Peyer's patch (tissue), 4 donors: ENCODE measurements at places on chromosomes 16 and 17. TPM values are rescaled to one million over a fixed set of nuclear protein-coding genes. Genes with fewer than 3 reads are reported as not detected.

DNA sequence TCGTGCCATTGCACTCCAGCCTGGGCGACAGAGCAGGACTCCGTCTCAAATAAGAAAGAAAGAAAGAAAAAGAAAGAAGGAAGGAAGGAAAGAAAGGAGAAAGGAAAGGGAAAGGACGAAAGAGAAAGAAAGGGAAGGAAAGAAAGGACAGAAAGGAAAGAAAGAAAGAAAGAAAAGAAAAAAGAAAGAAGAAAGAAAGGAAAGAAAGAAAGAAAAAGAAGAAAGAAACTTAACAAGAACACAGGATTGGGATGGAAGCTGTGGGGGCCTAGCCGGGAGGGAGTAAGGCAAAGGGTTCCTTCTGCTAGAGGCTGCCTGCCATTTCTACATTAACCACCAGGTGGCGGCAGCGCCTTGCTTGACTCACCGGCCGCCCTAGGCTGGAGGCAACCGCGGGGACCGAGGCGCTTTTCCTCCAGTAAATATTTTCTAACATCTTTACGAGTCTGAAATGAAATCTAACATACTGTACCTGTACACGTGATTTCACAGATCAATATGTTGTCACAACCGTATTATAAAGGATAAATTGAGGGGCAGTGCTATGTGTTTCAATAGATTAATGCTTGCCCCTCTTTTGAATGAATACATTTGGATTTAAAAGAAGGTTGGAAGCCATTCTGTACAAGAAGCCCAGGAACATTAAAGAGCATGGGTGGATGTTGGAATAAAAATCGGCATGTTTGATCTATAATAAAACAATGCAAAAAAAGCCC is 6.1 kb downstream of the GJD3 start:
- H3K27ac ChIP-seq, result no peak overlapping the region
- H3K27me3 ChIP-seq, result no peaks in the 10 kb centered on the region
- peaks cover 31% of the 10 kb centered on the region for H3K36me3 ChIP-seq
- H3K4me3 ChIP-seq, result no peak overlapping the region
- H3K4me1 ChIP-seq, result peaks cover 31% of the 10 kb centered on the region

DNA sequence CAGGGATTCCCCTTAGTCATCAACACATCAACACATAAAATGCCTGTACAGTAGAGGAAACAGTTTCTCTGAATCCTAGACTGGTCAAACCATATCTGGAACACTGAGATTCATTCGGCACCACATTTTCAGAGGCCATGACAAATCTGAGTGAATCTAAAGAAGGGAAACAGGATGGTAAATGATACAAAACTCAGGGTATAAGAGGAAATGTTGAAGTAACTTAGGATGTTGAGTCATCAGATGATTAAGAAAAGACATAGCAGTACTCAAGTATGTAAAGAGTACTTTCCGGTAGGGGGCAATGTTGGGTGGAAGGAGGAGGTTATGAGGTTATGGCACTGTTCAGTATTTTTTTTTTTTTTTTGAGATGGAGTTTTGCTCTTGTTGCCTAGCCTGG is 358.5 kb upstream of the PMFBP1 start:
- no peaks in the 10 kb centered on the region for H3K4me1 ChIP-seq
- H3K27me3 ChIP-seq, result no peaks in the 10 kb centered on the region

DNA sequence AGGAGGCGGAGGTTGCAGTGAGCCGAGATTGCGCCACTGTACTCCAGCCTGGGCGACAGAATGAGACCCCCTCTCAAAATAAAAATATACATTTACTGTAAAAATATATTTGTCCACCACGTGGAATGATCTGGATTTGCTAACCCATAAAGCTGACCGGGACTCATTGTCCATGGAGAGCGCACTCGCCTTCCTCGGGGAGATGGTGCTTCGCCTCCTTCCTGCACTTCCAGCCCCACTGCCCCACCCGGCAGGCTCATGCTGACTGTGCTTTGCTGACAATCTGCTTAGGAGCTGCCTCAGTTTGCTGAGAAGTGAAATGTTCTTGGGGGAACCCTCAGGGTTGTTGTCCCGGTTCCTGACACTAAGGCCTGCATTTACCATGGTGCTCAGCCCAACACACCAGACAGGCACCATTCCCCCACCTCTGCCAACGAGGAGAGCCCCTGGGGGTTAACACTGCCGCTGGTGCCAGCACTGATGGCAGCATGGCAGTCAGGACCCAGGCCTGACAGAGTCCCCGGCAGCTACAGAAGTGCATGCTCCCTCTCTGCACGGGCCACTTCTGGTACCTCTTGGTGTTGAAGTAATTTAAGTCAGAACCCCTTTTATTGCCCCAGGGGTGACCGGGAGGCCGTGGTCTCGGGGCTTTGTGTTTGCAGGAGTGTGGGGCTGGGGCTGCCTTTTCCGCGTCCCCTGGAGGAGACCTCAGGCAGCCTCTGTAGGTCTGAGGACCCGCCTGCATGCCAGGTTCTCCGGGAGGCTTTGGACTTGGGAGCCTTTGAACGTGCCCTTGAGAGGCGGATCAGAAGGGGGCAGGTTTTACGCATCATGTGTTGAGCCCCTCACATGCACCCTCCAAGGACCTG is 2.5 kb downstream of the NUBP2 start:
- no peaks in the 10 kb centered on the region for H3K27me3 ChIP-seq
- DNase-seq, result no peak
- H3K4me3 ChIP-seq, result no peak overlapping the region
- no peak overlapping the region for H3K27ac ChIP-seq

TEKT3 gene
- total RNA-seq, result 2.5 TPM

TAC4 gene
- total RNA-seq, result not detected

- H3K36me3 ChIP-seq, result no peaks in the 10 kb centered on the region
- no peaks in the 10 kb centered on the region for H3K4me1 ChIP-seq
- H3K27me3 ChIP-seq, result no peaks in the 10 kb centered on the region
- no peak for DNase-seq
- H3K4me3 ChIP-seq, result no peak overlapping the region
These were observed 351.7 kb upstream of the TNRC6C start for GRCh38 chr17:77606865-77607210.

DNA sequence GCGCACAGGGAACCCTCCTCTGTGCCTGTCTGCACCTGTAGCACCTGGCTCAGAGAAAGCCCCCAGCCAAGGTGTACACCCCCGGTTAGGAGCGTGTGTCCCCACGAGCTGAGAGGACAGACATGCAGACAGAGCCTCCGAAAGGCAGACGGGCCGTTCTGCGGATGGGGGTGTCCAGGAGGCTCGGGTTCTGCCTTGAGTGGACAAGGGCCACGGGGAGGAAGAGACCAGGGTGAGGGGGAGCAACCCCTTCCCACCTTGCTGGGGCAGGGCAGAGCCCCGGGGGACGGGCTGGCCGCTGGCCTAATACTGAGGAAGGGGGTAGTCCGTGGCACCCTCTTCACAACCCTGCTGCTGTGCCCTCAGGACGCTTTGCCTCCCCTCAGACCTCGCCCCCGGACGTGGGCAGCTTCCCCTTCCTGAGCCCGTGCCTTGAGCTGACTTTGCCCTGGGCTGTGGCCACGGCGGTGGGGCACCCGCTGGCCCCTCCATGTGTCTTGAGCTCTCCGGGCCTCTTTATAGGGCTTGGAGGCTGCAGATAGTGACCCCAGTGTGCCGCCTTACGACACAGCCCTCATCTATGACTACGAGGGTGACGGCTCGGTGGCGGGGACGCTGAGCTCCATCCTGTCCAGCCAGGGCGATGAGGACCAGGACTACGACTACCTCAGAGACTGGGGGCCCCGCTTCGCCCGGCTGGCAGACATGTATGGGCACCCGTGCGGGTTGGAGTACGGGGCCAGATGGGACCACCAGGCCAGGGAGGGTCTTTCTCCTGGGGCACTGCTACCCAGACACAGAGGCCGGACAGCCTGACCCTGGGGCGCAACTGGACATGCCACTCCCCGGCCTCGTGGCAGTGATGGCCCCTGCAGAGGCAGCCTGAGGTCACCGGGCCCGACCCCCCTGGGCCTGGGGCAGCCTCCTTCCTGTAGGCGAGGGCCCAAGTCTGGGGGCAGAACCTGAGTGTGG is 5.7 kb downstream of the SLC22A31 start:
- no peak overlapping the region for H3K27ac ChIP-seq
- no peak overlapping the region for H3K4me3 ChIP-seq
- no peak for DNase-seq
- H3K36me3 ChIP-seq, result no peaks in the 10 kb centered on the region
- no peaks in the 10 kb centered on the region for H3K4me1 ChIP-seq

- no peaks in the 10 kb centered on the region for H3K27me3 ChIP-seq
- no peaks in the 10 kb centered on the region for H3K4me1 ChIP-seq
- DNase-seq, result no peak
- H3K27ac ChIP-seq, result no peak overlapping the region
- no peaks in the 10 kb centered on the region for H3K36me3 ChIP-seq
- H3K4me3 ChIP-seq, result no peak overlapping the region
These were observed 89.3 kb upstream of the GSE1 start for GRCh38 chr16:85523602-85524364.

PFN1 gene
- 1,064 TPM for total RNA-seq

ACSM2A gene
- total RNA-seq, result not detected

- no peak overlapping the region for H3K27ac ChIP-seq
- H3K36me3 ChIP-seq, result no peaks in the 10 kb centered on the region
- H3K4me3 ChIP-seq, result no peak overlapping the region
- H3K4me1 ChIP-seq, result no peaks in the 10 kb centered on the region
- DNase-seq, result no peak
- no peaks in the 10 kb centered on the region for H3K27me3 ChIP-seq
These were observed 96.8 kb upstream of the ELAC2 start for GRCh38 chr17:13114601-13115031.

CLEC19A gene
- total RNA-seq, result not detected

DNA sequence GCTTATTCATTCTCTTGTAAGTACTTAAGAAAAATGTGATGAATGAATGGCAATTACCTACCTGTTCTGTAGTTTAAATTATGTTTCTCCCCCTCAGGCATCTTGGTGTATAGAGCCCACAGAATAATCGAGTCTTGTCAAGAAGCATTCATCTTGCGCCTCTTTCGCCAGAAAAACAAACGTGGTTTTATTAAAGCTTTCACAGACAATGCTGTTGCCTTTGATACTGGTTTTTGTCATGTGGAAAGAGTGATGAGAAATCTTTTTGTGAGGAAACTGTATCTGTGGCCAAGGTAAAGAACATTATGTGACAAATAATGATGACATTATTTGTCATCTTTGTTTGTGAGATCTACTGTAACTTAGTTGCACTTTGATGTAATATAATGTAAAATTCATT is 6.5 kb downstream of the ERCC4 start:
- no peak for DNase-seq
- H3K27me3 ChIP-seq, result no peaks in the 10 kb centered on the region
- H3K4me3 ChIP-seq, result no peak overlapping the region
- no peak overlapping the region for H3K27ac ChIP-seq

GRCh38 chr17:8927395-8927794 is 38.1 kb downstream of the PIK3R5 start:
- H3K4me1 ChIP-seq, result no peaks in the 10 kb centered on the region
- no peak for DNase-seq
- H3K36me3 ChIP-seq, result no peaks in the 10 kb centered on the region
- no peaks in the 10 kb centered on the region for H3K27me3 ChIP-seq
- no peak overlapping the region for H3K4me3 ChIP-seq
- no peak overlapping the region for H3K27ac ChIP-seq

KCNAB3 gene
- 5.0 TPM for total RNA-seq

GRCh38 chr16:81908466-81909262 is 102.6 kb downstream of the SDR42E1 start:
- H3K4me1 ChIP-seq, result no peaks in the 10 kb centered on the region
- H3K36me3 ChIP-seq, result no peaks in the 10 kb centered on the region
- H3K27ac ChIP-seq, result no peak overlapping the region
- no peak overlapping the region for H3K4me3 ChIP-seq
- H3K27me3 ChIP-seq, result no peaks in the 10 kb centered on the region
- no peak for DNase-seq
